ENCODE measurements at places on chromosomes 13 and 19.

DNA sequence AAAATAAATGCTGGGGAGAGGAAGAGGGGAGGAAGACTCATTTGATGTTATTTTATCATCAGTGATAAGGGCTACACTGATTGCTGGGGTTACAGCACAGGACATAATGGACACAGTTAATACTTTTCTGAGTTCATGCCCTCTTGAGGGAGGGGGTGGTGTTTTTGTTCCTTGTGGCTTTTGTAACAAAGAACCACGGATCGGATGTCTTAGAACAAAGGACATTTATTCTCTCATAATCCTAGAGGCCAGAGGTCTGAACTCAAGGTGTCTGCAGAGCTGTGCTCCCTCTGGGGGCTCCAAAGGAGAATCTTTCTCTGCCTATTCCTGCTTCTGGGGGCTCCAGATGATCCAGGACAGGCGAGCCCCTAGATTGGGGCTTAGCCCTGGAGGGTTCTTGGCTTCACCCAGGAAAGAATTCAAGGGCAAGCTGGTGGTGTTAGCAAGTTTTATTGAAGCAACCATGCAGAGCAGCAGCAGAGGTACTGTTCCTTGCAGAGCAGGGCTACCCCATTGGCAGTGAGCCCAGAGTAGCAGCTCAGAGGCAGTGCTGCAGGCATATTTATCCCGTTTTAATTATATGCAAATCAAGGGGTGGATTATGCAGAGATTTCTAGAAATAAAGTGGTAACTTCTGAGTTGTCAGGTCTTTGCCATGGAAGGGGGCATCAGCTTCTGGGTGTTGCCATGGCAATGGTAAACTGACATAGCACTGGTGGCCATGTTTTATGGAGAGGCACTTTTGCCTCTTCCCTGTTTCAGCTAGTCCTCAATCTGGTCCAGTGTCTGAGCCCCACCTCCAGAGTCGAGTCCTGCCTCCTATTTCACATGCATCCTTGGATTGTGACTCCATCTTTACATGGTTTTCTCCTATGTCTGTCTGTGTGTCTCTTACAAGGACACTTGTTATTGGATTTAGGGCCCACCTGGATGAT lies 18.0 kb downstream of the VAV1 start:
- DNase-seq: no peak

DNA sequence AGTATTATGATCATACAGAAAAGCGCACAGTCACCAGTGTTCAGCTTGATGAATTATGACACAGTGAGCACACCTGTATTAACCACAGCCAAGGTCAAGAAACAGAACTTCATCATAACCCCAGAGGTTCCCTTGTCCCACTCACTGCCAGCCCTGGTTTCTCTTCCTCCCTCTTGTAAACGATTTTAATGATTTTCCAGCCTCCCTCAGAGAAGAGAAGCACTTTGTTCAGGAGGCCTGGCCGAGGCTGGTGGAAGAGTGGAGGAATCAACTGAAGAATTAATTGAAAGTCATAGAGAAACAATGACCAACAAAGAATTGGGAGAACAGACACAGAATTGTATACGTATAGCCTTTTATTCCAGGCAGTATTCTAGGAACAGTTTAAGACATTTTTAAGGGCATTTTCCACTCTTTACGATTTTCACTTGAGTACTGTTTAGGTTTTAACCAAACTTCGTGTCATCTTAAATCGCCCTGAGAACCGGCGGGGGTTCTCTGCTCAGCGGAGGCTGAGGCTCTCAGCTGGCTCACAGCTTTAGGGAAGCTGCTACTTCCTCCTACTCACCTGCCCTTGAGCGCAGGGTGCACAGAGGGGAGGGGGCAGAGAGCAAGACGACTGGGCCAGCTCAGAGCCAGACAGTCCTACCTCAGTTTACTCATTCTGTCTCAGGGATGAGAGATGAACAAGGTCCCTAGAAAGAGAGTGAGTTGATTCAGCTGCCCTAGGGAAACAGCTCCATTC lies 108.6 kb downstream of the AKAP11 start:
- DNase-seq: peak; percentile 9

DNA sequence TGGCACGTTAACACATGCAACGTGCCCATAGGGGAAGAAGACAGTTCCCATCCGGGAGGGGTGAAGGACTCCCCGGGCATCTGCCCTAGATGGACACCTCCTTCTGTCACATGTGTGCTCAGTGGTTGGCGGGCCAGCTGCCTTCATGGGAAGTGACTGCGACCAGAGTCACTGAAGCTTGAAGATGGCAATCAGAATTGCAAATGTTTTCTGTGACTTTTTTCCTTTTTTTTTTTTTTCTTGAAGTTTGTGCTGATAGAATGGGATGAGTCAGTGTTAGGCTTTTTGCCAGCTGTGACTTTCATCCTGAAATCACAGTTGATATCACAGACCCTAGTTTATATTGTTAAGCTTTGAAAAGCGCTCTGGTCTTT lies 109.2 kb upstream of the MCF2L start:
- no peak for DNase-seq

DNA sequence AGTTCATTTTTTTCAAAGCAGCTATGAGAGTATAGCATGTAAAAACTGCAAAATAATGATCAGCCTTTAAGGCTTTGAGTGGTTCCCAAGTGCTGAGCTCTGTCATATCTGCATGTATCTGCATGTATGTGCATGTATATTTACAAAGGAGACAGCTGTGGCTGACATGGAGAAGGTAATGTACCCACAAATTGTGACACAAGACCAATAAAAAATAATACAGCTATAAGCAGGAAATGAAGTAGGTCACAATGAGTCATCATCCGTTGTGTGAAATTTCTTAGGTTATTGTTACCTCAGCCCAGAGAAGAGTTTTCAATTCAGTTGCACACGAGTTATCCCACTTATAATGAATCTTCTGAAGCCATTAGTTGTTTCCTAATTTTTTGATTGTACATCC lies 60.9 kb upstream of the MED4 start:
- peak; percentile 29 for DNase-seq
